ENCODE measurements at places on chromosomes 2 and 18.

- no peak for DNase-seq
Observed at GRCh38 chr2:178205853-178206521, 11.7 kb downstream of the OSBPL6 start.

DNA sequence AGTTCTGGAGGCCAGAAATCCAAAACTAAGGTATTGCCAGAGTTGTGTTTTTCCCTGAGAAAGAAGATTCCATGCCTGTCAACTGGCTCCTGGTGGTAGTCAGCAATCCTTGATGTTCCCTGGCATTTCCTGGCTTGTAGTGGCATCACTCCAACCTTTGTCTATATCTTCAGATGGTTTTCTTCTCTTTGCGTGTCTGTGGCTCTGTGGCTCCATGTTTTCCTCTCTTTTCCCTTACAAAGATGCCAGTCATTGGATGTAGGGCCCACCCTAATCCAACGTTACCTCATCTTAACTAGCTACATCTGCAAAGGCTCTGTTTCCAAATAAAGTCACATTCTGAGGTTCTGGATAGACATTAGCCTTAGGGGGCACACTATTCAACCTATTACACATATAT, 41.8 kb downstream of the SLC14A1 start:
- DNase-seq: no peak

DNA sequence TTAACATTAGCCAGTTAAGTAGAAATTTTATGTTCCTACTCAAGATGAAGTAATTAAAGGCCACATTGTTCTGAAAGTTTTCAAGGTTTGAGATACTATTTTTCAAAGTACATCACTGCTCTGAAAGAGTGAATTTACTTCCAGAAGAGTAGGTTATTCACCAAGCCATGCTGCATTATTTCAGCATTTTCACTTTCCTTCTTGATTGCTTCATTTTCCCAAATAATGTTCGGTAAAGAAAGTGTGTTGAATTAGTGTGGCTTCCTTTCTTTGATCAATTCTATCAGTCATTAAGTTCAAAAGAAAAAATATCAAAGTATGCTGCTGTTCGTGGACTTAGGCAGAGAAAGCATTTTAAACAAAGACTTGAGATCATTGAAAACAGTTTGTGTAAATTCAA, 310.3 kb downstream of the XIRP2 start:
- DNase-seq: no peak

- peak; percentile 26 for DNase-seq
Observed at GRCh38 chr2:71071681-71072398, 3.4 kb downstream of the NAGK start.

GRCh38 chr2:143001501-143001900, 124.0 kb downstream of the KYNU start:
- DNase-seq: no peak

GRCh38 chr2:196555161-196555560, 84.4 kb upstream of the CCDC150 start:
- no peak for DNase-seq

DNA sequence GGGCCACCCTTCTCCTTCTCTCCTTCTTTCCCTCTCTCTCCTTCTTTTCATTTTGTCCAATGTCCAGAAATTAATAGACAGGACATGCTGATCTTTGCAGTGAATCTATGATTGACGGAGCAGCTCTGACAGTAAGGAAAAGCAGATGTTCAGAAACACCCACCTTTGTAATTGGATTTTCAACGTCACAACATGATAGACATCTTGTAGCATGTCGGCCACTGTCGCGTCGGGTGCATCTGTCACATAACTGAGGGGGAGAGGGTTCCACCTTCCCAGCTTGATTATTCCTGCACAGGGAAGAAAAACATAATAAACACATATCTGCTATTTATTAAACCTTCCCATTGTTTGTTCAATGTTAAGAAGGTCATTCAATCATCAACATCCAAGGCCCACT, 76.2 kb downstream of the SATB2 start:
- DNase-seq: no peak

- DNase-seq: no peak
Observed at GRCh38 chr2:98809878-98810587, 79.1 kb upstream of the MGAT4A start.

- DNase-seq: no peak
Observed at GRCh38 chr18:67864677-67865340, 348.3 kb upstream of the DSEL start.

GRCh38 chr2:37907501-37908225, 17.4 kb upstream of the RMDN2 start:
- DNase-seq: no peak

DNA sequence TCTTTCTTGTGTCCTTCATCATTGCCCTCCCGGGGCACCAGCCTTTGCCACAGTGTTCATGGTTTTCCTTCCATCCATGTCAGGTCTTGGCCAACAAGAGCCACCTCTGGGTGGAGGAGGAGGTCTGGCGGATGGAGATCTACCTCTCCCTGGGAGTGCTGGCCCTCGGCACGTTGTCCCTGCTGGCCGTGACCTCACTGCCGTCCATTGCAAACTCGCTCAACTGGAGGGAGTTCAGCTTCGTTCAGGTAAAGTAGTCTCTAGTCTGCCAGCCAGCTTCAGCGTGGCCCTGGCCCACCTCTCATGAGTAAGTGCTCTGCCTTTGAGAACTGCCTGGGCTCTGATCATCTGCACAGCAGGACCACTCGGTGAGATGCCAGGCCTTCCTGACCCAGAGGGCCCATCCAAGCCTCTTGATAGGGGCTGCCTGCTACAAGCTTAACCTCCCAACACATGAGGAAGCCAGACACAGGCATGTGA, 31.0 kb downstream of the STEAP3 start:
- no peak for DNase-seq

GRCh38 chr2:18178736-18179349, 300.4 kb downstream of the KCNS3 start:
- DNase-seq: peak; percentile 47

DNA sequence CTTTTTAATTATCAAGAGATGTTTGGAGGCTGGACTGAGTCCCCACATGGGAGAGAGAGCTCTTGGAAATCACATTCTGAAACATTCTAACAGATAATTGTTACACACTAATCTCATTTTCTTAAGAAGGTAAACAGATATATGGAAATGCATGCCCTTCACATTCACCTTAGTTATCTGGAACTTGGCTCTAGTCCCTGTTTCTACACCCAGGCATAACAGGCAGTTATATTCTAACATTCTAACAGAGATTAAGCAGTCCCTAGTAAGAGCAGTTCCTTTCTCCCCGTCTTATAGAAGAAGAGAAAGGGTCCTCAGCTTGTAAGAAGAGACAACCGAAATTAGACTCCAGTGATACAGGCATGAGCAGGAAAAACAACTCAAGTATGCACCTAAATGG, 385.4 kb downstream of the SOX11 start:
- no peak for DNase-seq

DNA sequence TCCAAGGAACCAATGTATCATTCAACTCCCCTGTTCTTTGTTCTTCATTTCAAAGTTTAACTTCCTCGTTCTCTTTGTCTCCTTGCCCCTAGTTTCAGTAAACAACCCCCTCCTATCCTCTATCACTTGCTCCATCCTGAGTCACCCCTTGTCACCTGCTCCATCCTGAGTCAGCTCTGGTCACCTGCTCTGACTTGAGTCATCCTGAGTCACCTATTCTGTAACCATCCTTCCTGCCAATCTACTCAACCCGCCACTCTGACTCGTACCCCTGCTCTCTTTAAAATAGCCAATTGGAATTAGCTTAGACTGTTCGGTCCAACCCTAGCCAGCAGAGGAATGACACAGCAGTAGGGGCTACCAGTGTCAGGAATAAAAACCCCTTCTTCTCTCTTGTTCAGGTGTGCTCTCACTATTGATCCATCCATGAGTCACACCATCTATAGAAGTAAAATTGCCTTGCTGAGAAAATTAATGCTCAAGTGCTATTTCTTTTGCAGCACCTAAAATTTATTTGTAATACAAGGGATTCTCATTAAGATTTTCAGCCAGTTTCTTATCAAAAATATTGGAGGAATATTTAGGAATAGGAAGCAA, 326.8 kb downstream of the AKAIN1 start:
- no peak for DNase-seq

DNA sequence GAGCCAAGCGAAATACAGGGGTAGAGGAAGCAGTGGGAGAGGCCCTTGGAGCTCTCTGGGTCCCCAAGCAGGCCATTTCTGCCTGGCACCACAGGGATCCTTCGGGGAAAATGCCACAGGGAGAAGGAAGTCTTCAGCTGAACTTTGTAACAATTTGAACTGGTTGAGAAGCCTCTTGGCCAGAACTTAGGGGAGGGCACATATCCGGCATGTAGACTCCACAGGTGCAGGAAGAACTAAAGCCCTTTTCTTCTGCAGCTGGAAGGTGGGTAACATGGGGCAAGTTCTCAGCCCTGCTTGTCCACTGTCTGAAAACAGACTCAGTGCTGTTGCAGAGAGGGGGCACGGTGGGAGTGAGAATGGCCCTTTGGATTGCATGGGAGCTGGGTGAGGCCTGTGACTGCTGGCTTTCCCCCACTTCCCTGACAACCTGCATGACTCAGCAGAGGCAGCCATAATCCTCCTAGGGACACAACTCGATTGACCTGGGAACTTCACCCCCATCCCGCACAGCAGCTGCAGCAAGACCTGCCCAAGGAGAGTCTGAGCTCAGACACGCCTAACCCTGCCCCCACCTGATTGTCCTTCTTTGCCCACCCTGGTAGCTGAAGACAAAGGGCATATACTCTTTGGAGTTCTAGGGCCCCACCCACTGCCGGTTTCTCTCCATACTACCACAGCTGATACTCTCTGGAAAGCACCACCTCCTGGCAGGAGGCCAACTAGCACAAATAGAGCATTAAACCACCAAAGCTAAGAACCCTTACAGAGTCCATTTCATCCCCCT, 101.6 kb upstream of the FAM136A start:
- DNase-seq: peak; percentile 36

- DNase-seq: no peak
Observed at GRCh38 chr2:84919885-84920580, 14.6 kb downstream of the TMSB10 start.

Measured in DND-41 (cell line).